ENCODE measurements at places on chromosomes 5 and 9. TPM values are rescaled to one million over a fixed set of nuclear protein-coding genes. Genes with fewer than 3 reads are reported as not detected.

DNA sequence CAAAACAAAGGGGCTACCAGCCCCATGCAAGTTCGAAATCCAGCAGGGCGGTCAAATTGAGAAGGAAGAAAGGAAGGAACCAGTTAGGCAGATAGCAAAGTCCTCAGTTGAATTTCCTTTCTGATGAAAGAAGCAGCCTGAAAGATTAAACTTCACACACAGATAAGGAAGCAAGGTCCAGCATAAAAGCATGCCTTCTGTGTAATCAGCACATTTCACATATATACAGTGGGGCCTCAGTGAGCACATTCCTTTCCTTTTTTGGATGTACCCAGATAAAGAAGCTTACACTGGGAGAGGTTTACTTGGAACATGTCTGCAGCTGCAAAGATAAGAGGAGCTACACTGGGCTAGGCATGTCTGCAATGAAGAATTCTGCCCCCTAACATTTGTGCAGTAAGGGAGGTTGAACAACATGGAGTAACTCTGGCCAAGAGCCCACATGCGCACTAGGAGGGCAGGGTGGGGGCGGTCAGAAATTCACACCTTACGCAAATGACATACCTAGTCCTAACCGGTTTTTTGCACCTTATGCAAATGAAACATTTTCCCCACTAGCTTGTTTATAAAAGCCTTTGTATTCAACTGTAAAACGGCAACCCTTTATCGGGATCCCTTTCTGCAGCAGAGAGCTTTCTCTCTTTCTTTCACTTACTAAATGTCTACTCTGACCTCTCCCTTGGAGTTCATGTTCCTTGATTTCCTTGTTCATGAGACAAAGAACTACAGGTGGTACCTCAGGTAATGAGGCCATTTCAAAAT lies 149.7 kb upstream of the FBXL17 start:
- DNase-seq, result no peak

GRCh38 chr5:10595672-10596309 lies 31.9 kb downstream of the ANKRD33B start:
- peak; percentile 49 for DNase-seq

GRCh38 chr5:6059137-6059800 lies 319.1 kb downstream of the MED10 start:
- DNase-seq, result no peak

DNA sequence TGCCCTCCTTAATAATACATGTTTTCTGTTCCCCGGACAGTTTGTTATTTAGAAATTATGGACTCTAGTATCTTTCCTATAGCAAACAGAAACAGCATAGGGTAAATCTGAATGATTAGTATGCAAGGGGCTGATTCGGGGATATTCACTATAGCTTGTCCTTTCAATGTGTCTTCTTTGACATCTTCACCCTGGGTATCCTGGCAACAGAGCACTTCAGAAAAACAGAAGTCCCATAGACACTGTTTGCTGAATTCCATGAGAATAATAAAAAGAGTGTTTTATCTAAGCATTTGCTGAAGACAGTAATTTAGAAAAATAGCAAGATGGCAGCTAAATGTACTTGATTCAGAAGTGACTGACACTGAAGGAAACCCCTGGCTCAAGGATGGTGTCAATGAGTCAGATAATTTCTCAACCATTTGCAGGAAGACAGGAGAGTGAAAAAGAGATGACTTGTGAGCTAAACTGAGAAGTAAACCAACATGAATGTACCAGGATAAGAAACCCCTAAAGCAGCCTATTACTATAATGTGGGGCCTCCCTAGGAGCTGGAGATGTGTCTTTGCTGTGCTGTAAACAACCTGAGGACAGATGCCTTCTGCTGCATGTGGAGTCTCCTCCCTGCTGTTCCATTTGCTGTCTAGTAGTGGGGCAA lies 246.2 kb downstream of the MAN2A1 start:
- DNase-seq, result no peak

GRCh38 chr9:70923961-70924360 lies 197.5 kb downstream of the TRPM3 start:
- no peak for DNase-seq

GRCh38 chr9:4573634-4574389 lies 83.5 kb downstream of the SLC1A1 start:
- DNase-seq, result no peak

DNA sequence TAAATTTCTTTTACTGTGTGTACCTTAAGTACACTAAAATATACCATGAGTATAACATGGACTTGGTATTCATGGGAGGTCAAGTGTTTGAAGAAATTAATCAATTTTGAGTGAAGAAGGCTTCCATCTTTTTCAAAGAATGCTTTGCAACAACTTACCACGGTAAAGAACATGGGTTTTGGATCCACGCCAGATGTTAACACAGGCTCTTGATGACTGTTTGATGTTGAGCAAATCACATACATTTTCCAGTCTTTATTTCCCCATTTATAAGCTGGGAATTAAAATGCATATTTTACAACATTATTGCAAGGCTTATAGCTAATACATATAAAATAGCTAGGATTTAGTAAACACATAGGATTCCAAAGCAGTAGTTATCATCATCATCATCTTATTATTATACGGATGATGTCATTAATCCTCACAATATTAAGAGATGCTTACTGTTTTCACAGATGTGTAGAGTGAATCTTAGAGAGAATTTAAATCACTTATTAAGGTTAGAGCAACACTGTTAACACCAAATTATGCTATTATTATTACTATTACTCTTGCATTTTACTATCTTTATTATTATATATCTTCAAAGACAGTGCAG lies 362.0 kb downstream of the PRELID2 start:
- no peak for DNase-seq

GRCh38 chr5:61498121-61498520 lies 166.1 kb downstream of the ZSWIM6 start:
- no peak for DNase-seq

- DNase-seq, result no peak
Observed at GRCh38 chr5:168228668-168229067, 62.8 kb upstream of the WWC1 start.

DNA sequence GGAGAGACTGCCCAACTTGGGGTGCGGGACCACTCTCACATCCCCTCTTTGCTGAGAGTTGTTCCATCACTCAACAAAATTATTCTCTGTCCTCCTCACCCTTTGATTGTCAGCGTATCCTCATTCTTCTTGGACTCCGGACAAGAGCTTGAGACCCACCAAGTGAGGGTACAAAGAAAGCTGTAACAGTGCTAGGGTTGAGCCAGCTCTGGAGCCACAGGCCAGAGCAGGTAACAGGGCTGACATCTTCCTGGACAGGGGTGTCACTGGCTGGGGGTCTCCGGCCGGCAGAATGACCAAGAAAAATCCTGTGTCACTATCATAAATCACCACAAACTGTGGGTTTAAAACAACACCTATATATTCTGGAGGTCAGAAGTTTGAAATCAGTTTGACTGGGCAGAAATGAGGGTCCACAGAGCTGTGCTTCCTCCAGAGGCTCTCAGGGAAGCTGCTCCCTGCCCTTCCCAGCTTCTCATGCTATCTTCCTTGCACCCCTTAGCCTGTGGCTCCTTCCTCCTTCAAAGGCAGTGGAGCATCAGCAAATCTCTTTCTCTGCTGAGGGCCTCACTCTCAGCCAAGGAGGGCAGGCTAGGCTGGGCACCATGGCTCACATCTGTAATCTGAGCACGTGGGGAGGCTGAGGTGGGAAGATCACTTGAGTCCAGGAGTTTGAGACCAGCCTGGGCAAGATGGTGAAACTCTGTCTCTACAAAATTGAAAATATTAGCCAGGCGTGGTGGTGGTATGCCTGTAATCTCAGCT lies 4.1 kb upstream of the BBLN start:
- DNase-seq, result no peak

- no peak for DNase-seq
Observed at GRCh38 chr5:160500786-160501779, 79.4 kb downstream of the PTTG1 start.

DNA sequence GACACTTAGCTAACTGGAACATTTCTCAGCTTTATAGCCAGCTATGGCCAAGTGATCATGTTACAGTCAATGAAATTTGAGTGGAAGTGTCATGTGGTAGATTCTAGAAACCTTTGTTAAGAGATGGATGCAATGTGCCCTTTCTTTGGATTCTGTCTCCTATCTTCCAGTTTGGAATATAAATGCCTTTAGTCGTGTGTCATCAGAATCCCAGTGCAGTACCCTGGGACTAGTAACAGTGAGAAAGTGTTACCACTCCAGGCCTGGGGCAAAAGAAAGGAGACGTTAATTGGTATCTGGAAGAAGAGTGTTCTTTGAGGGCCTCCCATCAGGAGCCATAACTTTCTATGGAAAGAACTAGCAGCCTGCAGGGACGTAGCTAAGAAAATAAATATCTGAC lies 149.6 kb downstream of the SNX18 start:
- DNase-seq, result no peak

GRCh38 chr5:138950421-138951031 lies 75.4 kb upstream of the LRRTM2 start:
- peak; percentile 85 for DNase-seq

- DNase-seq, result no peak
Observed at GRCh38 chr5:80153586-80154126, 102.2 kb downstream of the SERINC5 start.

- no peak for DNase-seq
Observed at GRCh38 chr9:84701801-84702200, 32.3 kb downstream of the NTRK2 start.

DNA sequence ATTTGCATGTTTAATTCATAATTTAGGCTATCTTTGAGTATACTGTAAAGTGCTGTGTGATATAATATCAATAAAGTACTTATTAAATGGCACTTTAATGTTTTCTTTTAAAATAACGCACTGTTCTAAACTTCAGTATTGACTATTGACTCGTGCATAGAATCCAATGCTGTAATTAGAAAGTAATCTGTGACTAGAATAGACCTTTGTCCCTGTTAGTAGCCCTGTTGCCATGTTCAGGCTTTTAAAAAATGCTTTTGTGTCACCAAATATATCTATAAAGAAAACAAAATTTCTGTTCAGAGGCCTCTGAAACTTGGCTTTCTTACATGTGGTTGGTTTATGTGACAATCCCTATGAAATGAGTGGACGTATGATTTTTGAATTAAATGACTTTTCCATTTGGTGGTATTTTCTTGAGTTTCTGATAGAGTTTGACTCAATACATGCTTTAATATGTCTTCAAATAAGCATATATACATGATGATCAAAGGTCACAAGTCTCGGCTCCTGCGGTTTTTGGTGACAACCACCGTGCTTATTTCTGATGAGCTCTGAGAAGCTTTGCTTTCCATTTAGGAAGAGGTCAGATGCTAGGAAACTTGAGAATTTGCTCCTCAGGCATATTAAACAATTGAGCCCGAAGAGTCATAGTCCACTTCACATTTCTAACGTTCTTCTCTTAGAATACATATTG lies 174.7 kb downstream of the NR3C1 start:
- DNase-seq, result no peak

- no peak for DNase-seq
Observed at GRCh38 chr5:121688781-121689180, 162.9 kb upstream of the FTMT start.

GRCh38 chr9:97543561-97543960 lies 42.1 kb downstream of the TMOD1 start:
- no peak for DNase-seq

DNA sequence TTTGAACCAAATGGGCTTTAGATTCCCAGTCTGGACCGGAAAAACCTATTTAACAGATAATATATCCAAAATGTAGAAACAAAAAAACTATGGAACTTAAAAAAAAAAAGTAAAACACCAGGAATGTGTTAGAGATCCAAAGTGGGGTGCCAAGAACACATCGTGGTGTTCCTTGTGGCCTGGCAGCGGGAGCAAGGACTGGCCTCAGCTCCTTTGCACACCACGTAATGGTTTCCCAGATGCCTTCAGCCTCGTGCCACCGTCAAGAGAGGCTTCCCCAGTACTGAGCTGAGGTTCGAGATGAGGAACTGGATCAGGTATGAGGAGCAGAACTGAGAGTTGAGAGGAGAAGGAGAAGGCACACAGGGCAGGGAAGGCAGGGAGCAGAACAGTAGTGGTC lies 3.5 kb downstream of the ASPN start:
- no peak for DNase-seq

GRCh38 chr5:10480237-10480985 lies 38.7 kb downstream of the ROPN1L start:
- DNase-seq, result no peak

DNA sequence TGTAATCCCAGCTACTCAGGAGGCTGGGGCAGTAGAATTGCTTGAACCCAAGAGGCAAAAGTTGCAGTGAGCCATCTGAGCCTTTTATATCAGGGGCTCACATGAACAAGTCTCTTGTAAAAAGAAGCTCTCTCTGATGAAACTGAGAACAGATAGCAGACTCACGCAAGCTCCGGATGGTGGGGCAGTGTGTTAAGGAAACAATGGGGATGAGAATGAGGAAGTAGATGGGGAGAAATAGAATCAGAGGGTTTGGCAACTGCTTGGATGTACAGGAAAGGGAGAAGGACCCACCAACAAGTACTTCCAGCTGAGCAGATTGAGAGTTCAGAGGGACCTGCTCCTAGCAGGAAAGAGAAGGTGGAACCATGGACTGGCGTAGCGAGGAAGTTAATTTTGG lies 18.6 kb downstream of the TMEM252 start:
- no peak for DNase-seq

DNA sequence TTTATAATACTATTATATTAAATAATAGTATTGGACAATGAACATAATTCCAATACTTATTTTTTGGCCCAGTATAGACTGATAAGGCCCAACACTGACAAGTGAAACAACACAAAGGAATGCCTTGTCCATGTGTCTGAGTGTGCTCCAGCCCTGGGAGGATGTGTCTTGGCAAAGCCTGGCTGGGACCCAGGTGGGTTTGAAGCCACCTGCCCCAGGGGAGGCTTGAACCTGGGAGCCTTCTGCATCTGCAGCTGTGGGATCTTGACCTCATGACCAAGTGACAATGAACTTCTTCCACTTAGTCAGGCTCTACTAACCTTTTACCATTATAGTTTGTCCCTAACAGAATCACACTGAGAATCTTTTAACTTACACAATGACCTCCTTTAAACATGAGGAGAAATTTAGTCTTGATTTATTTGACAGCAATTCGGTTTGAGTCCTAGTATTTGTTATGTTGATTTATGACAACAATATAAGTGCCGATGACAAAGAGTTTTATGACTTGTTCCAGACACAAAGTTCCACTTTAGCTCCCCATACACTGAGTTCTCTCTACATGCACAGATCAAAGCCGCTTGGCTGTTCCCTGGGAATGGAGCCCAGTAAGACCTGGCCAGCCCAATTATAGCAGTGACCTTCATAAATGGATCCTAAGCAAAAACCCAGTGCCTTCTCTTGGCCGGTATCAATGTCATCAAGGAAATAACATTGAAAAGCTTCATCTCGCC lies 294.5 kb downstream of the CTNND2 start:
- no peak for DNase-seq

The NPR3 gene
- 43.3 TPM for total RNA-seq

The TMOD1 gene
- 5.8 TPM for total RNA-seq

The SLC9A3 gene
- total RNA-seq, result 1.1 TPM

The LCN1 gene
- total RNA-seq, result 2.3 TPM

The EMB gene
- total RNA-seq, result 49.1 TPM

The SPATA31D4 gene
- total RNA-seq, result not detected

Data from mesenteric fat pad (tissue), 1 donor.